Naive thymus-derived CD8-positive, alpha-beta T cell (primary cell): ENCODE measurements at places on chromosomes 2 and 18.

GRCh38 chr2:142316049-142316448 is 185.2 kb upstream of the LRP1B start:
- no peak for DNase-seq

DNA sequence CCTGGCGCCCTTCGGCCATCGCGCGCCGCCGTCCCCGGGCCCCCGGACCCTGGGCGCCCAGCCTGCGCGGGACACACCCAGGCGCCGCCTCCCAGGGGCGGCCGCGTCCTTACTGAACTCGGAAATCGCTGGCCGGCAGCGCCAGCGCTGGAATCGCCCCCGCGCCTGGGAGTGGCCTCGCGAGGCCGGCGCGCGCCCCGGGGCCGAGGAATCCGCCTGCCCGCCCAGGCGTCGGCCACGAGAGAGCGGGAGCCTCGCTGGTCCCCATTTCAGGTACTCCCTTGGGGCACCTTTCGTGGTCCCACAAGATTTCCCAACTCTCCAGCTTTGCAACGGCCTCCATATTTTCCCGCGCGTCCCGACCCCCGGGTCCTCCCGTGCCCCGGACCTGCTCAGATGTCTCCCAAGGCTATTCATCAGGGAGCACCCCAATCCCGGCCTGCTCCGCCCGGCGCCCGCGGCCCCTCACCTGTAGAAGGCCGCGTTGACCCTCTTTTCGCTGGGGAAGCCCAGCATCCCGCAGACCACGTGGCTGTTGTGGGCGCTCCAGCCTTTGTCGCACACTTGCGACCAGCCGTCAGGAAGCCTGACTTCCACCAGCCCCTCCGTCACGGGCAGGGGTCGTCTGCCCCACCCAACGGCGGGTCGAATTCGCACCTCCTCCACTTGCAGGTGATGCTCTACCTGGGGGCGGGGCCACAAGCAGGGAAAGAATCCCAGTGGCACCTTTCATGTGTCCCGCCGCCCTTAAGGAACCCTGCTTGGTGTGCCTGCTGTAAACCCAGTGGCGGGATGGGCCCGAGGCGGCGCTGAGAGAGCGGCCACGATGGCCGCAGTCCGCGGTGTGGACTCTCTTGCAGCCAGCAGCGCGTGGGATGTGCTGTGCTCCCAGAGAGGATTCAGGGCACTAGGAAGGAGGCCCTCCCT is 4.6 kb downstream of the LOXL3 start:
- no peak for DNase-seq

- DNase-seq: no peak
Observed at GRCh38 chr2:235640926-235641723, 147.3 kb downstream of the AGAP1 start.

DNA sequence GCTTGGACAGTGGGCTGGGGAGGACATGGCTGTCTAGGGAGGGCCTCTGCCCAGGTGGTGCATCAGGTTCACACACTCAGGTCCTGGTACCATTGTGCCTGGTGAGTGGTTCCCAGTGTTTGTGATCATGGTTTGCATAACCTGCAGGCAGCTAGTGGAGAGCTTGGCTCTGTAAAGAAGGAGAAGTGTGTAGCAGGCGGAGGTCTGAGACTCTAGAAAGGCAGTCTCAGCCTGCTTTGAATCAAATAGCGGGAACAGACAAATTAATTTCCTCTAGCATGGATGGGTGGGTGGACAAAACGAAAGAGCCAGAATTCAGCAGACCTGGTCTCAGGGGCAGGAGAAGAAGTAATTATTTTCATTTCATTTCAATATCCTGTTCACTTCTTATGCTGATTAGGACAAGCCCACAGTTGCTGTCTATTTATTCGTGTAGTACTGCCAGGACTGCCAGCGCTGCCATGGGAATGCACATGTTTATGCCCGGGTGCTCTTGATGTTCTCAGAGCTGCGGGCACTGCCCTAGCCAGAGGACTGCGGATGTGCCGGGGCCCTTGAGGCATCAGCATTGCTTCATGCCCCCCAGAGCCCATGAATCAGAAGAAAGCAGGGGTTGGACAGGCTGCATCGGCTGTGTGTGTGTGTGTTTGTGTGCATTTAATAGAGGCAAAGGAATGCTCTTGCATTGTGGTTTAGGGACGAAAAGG is 45.4 kb upstream of the DLX2 start:
- DNase-seq: no peak

DNA sequence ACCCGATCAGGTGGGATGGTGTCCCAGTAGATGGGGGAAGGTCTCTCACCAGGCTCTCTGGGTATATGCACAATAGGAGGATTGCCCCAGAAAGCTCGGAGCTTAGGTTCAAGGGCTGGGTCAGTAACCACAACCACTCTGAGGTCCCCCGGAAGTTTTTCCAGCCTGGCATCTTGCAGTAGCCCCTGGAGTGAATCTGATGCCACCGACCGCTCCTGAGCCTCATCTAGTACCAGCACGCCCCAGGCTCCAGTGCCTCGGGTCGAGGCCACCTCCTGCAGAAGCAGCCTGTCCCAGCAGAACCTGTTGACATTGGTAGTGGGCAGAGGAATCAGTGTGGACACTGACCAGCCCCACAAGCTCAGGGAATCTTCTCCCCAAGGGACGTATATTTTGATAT is 2.0 kb downstream of the DQX1 start:
- DNase-seq: no peak

DNA sequence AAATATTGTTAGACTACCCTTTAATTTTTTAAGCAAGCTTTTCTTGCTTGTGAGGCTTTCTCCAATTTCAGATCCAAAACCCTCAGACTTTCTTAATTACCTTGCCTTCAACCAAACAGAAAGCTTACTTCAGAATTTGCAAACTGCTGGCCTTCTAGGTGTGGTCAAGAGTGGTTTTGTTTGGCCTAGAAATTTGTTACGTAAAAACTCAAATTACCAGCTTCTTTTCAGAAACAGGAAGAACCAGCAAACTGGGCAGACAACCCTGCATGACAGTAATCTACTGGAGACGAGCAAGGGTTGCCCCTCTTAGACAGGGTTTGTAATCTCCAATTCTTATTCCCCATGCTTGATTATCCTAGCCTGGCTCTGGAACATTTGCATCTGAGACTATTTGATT is 27.1 kb downstream of the SRBD1 start:
- DNase-seq: no peak

GRCh38 chr2:104939570-104940217 is 85.8 kb downstream of the POU3F3 start:
- no peak for DNase-seq

DNA sequence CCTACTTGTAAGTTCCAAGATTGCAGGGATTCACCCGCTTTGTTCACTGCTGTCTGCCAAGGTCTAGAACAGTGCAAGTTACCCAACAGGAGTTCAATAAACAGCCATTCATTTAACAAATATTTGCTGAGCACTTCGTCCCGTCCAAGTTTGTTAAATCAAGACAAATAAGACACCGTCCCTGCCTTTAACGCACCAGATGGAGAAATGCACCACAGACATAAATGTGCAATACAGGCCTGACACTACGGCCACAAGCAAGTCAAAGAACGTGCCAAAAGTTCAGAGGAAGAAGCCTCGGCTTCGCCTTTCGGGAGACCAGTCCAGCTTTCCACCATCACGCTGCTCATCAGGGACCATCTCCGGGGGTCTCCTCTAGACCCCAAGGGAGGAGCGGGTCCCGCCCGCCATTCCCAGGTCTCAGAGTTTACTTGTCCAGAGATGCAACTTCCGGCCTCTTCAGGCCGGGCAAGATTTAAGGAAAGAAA is 429 bp downstream of the C2orf76 start:
- no peak for DNase-seq

- DNase-seq: no peak
Observed at GRCh38 chr18:31610286-31611205, 18.9 kb downstream of the TTR start.

DNA sequence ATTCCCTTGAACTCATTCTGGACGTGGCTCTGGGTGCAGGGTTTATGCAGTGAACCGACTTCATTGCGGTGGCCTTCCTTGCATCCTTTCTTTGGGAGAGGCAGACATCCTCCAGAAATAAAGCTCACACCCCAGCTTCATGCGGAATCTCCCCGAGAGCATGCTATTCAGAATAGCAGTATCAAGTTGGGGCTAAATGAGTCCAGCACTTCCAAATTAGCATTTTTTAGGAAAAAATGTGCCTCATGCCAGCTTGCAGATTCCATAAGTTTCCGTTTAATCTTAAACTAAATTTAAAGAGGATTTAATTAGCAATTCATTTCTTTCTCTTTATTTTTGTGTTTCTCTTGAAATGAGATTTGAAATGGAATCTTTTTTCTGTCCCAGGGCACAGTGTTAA is 107.4 kb upstream of the HDAC4 start:
- DNase-seq: no peak

DNA sequence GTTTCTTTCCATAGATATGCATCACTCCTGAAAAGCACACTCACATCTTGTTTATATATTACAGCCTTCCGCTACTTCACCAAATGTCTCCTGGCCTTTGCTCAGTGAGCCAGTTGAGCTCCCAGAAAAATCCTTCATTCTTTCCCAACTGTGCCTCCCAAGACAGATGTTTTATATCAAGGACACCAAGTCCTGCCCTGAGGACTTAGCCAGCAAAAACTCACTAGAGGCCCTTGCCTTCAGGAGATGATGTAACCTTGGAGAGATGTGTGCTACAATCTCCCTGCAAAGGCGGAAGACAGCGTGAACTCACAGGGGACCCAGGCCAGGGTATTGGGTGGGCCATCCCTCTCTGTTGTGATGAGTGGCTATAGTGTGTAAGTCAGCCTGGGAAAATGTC is 86.1 kb upstream of the CTAGE1 start:
- DNase-seq: no peak

- no peak for DNase-seq
Observed at GRCh38 chr2:38215522-38215921, 139.6 kb upstream of the CYP1B1 start.

DNA sequence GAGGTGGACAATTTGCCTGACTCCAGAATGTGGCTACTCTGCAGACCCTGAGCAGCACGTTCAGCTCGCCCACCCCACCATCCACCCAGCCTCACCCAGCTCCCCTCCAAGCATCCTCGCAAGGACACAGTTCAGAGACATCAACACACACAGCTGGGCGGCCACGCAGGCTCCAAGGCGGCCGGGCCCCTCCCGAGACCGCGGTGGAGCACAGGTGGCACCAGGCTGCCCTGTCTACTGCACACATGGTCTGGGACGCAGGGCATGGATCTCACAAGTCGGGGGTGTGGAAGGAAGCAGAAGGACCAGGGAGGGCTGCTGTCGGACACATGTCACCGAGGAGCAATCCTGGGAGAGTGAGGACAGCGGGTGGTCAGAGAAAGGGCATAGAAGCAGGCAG is 36.2 kb downstream of the AQP12A start:
- DNase-seq: no peak

DNA sequence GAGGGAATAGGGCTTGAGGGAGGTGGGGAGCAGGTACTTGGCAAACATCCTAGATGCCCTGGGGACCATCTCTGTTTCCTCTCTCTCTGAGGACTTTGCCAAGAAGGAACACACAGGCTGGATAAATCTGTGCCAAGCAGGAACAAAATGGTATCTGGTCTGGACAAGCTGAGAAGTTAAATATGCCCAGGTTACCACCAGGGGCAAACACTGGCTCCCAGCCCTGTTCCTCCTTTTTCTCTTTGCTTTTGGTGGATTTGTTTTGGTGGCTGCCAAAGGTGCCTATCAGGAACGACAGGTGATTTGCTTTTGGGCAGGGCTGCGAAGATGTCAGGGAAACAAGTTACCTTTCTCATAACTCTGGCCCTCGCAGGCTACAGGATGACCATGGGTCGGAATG is 227.5 kb upstream of the SMAD2 start:
- DNase-seq: no peak

DNA sequence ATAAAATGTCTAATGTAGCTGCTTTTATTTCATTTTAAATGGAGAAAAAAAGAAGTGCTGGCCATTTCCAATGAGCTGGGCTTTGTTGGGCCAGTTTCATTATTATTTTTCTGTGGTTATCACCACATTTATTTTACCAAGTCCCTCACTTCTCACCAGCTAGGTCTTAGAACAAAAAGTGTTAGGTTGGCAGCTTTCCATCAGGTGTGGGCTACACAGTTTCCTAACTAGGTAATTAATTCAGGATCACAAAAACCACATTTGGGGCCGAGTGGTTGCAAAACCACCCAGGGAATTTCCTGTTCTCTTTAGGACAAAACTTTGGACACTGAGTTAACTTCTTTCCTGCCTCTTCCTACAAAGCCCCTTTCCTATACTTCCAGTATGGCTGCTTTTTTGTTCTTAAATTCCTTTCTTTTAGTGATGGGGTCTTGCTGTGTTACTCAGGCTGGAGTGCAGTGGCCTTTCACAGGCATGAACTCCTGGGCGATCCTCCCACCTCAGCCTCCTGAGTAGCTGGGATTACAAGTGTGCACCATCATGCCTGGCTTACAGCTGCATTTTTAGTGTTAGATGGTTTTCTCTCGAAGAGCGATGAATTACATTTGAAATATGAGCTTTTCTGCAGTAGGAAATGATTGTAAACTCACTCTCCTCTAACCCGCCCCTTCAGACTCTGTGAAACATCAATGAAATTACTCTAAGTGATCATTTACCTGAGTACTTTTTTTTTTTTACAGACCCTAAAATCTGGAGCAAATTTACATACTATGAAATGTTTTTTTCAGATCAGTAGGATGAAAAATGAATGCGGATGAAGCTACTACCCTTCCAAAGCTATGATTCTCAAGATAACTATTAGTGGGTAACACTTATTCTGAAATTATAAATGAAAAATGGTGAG is 2.6 kb upstream of the ZFP36L2 start:
- DNase-seq: no peak

- no peak for DNase-seq
Observed at GRCh38 chr2:39118786-39119499, 1.9 kb downstream of the SOS1 start.

DNA sequence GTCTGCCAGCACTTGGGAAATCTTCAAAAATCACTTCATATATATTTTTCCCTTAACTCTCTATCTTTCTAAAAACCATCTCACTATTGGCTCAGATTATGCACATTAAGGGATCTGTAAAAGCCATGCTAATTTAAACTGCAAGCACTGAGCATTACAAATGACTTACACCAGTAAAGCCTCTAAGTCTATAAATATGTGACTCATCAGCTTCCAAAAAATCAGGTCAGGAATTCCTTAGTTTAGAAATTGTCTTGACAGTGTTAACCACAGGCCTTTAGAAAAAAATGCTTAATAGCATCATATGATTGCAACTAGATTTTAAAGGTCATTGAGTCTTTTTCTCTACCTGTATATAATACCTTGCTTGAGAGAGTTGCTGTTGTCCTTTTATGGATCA is 1113.6 kb upstream of the PIK3C3 start:
- DNase-seq: no peak

DNA sequence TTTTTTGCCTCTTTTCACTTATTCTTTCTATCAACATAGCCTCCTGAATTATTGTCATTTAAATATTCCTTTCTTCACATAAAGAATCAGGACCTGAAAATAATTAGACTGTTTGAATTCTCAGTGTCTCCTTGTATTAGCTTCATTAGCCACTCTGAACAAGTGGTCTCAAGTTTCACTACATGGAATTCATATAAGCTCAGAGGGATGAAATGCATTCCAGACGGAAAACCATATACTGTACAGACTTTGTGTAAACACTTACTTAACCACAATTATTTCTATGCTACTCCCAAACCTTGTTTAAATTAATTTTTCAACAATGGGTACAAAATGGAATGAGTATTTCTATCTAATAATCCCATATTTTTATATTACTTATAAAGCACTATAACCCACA is 53.4 kb downstream of the CHN1 start:
- no peak for DNase-seq
